Urinary bladder (tissue), 4 donors: ENCODE measurements at places on chromosomes 6 and 20. TPM values are rescaled to one million over a fixed set of nuclear protein-coding genes. Genes with fewer than 3 reads are reported as not detected.

PRSS35 gene
- 47.9 TPM for total RNA-seq

EFHC1 gene
- 51.2 TPM for total RNA-seq

GRCh38 chr6:36839749-36840431 lies 646 bp upstream of the CPNE5 start:
- no peak for DNase-seq

GRCh38 chr6:154258064-154258757 lies 98.4 kb downstream of the IPCEF1 start:
- DNase-seq: no peak
